ENCODE measurements at places on chromosomes 3 and 15. TPM values are rescaled to one million over a fixed set of nuclear protein-coding genes. Genes with fewer than 3 reads are reported as not detected.

Gene CAPN3
- total RNA-seq, result 28.4 TPM

Gene FETUB
- total RNA-seq, result not detected

Gene TMEM212
- not detected for total RNA-seq

Gene CCDC9B
- total RNA-seq, result 8.4 TPM

Gene DNASE1L3
- 3.5 TPM for total RNA-seq

Gene PRR20G
- total RNA-seq, result not detected

Gene MGLL
- total RNA-seq, result 46.3 TPM

Gene DOCK3
- total RNA-seq, result 13.9 TPM

Gene SAMD7
- total RNA-seq, result 22.0 TPM

Gene CLRN1
- 12.0 TPM for total RNA-seq

Gene DCLK3
- total RNA-seq, result 1.6 TPM

Gene PTH1R
- 14.7 TPM for total RNA-seq

Gene SCN11A
- 1.4 TPM for total RNA-seq

Gene SYNPR
- 21.0 TPM for total RNA-seq

Gene MEGF11
- 17.7 TPM for total RNA-seq

Gene ECE2
- 2.0 TPM for total RNA-seq

Gene NR2E3
- 218 TPM for total RNA-seq

Gene SCAMP5
- 34.9 TPM for total RNA-seq

Gene BSN
- total RNA-seq, result 14.3 TPM

Gene FAM3D
- total RNA-seq, result 6.4 TPM

Gene MUC20
- 15.7 TPM for total RNA-seq

Gene SLC38A3
- total RNA-seq, result 21.4 TPM

Gene KBTBD13
- not detected for total RNA-seq

Gene ILDR1
- 0.99 TPM for total RNA-seq

Gene SLC30A4
- total RNA-seq, result 15.9 TPM

Gene COL6A5
- total RNA-seq, result 0.16 TPM

Gene PGBD4
- 2.1 TPM for total RNA-seq

Gene C3orf70
- 32.5 TPM for total RNA-seq

Gene GPR62
- 0.27 TPM for total RNA-seq

Gene FAM174B
- total RNA-seq, result 33.9 TPM

Gene TJP1
- 145 TPM for total RNA-seq

Gene PARP16
- total RNA-seq, result 12.1 TPM

Gene RAD51
- total RNA-seq, result 4.1 TPM

Gene ST3GAL6
- 7.3 TPM for total RNA-seq

Measured in camera-type eye (tissue), 1 donor.